ENCODE measurements at places on chromosomes 3 and 15. TPM values are rescaled to one million over a fixed set of nuclear protein-coding genes. Genes with fewer than 3 reads are reported as not detected.

Gene EIF4G1
- polyA plus RNA-seq: 222 TPM

Gene CSTA
- polyA plus RNA-seq: 0.70 TPM

DNA sequence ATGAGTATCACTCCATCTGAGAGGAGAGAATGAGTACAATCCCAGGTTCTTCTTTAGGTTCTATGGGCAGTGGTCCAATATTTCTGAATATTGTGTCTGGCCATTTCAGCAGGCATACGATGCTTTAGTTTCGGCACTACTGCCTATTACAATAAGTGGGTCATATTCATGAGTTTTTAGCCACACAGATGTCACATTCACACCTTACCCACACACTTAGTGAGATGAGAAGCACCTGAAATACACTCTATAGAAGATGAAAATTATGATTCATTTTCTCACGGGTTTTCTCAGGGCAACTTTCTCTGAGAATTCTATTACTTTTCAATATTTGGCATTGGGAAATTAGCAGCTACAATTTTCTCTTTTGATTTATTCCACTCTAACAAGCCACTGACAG, 132.2 kb downstream of the TGFBR2 start:
- DNase-seq: no peak

- DNase-seq: no peak
Measured at GRCh38 chr3:32450992-32451659, 51.5 kb downstream of the CMTM6 start.

DNA sequence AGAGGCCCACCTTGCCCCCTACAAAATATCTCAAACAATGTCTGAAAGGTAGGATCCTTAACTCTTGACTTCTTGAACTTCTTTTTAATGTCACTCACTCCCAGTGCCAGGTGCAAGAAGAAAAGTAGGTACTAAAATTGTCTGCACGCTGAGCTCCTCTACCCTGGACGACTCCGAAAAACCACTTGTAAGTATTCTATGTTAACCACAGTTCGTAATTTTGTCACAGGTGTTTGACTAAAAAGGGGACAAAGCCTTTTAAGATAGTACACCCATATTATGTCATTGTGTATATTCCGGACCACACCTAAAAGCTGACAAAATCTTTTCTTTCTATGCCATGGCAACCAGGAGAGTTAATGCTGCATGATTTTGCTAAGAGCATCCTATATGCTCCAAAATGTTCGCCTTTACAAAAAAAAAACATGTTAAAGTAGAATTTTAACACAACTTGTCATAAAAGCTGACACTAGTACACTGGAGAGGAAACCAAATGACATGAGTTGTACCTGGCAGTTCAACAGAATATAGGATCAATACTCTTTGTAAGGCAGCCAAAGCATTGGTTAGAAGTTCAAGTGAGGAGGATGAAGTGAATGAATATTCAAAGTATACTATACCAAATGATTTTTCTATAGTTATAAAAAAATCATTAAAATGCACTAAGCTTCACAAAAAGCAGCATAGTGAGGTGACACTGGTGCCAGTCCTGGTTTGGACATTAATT, 210.5 kb downstream of the FOXP1 start:
- DNase-seq: no peak
